ENCODE measurements at places on chromosomes 13 and 19. TPM values are rescaled to one million over a fixed set of nuclear protein-coding genes. Genes with fewer than 3 reads are reported as not detected.

- no peak for DNase-seq
Measured at GRCh38 chr13:27336014-27336673, 65.5 kb downstream of the RASL11A start.

IGFL1 gene
- total RNA-seq: not detected

DNA sequence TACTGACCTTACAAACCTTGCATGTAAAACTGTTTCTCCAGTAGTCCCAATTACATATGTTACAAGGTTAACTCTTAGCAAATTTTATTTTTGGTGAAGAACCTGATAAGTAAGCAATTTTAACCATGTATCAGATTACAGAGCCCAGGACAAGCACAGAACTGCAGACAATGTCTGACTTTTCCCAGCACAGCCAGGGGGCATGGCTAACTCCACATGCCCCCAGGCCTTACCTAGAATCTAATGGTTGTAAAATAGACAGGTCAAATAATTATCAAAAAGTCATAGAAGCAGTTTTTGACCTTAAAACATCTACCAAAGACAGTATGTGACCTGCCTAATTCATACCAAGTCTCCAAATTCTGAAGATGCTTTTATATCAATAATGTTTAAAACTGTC is 364.1 kb downstream of the FOXO1 start:
- no peak for DNase-seq

GRCh38 chr19:49684251-49684982 is 5.0 kb upstream of the ADM5 start:
- DNase-seq: no peak

- no peak for DNase-seq
Measured at GRCh38 chr19:48512504-48513288, 1.1 kb upstream of the LMTK3 start.
